ENCODE measurements at places on chromosomes 13 and 19. TPM values are rescaled to one million over a fixed set of nuclear protein-coding genes. Genes with fewer than 3 reads are reported as not detected.

PARP4 gene
- 78.9 TPM for total RNA-seq

DNA sequence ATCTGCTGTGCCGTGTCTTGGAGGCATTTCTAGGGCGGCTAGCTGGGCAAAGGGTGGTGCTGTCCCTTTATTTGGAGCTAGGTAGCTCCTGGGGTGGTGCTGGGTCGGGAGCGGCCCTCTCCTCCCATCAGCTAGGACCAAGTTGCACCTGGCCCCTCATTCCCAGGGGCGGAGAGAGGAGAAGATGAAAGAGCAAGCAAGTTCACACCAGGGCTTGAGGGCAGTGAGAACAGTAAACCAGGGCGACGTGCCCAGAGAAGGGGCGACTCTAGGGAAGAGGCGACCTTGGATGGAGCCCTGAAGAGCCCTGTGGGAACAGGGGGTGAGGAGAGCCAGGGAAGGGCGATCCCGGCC lies 17.0 kb upstream of the KCNN1 start:
- no peak for DNase-seq

GRCh38 chr19:46367426-46367825 lies 20.5 kb downstream of the PPP5C start:
- DNase-seq, result no peak

LSM14A gene
- total RNA-seq, result 175 TPM

DNA sequence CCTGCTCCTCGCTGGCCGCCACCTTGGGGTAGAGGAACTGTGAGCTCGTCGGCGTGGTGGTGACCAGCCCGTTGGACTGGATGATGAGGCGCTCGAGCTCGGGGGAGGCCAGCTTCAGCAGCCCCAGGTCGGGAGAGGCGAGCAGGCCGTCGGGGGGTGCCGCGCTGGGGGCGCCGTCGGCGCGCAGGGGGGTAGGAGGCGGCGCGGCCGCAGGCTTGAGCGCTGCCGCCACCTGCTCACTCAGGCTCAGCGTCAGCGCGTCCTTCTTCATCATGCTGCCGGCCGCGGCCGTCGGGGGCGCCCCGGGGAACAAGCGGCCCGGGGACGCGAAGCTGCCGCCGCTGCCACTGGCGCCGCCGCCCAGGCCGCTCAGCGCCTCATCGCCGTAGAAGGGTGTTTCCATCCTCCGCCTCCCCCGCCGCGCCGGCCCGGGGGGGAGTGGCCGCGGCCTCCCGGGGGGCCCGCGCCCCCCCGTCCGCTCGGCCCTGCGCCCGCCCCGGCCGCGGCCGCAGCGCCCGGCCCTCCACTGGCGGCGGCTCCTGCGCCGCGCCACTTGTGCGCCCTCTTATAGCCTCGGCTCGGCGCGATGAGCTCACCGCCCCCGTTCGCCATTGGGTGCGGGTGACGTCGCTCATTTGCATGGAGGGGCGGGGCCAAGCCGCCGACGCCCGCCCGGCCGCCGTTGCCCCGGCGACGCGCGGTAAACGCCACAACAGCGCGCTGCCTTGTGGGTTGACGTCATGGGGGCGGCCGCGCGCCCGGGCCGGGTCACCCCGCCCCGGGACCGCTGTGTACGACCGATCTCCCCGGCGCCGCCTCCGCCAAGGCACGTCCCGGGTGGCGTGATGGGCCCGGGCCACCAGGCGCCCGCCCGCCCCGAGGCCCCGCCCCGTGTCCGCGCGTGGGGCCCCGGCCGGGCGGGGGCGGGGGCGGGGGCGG lies at the start of gene JUND:
Gene JUND, minus strand, starts transcription at position 541 of the 939 bp plus-strand sequence. Its CDS starts 138 bp downstream, at position 403.
- peak; percentile 91 for DNase-seq

GRCh38 chr13:65768545-65768944 lies 1461.6 kb downstream of the PCDH9 start:
- no peak for DNase-seq
